ENCODE measurements at places on chromosomes 16 and 17. TPM values are rescaled to one million over a fixed set of nuclear protein-coding genes. Genes with fewer than 3 reads are reported as not detected.

PRR35 gene
- 2.0 TPM for total RNA-seq

SMIM5 gene
- 3.5 TPM for total RNA-seq

MYL11 gene
- 194 TPM for total RNA-seq

RAMP2 gene
- total RNA-seq: 26.2 TPM

SCARF1 gene
- 11.1 TPM for total RNA-seq

CHST4 gene
- 0.44 TPM for total RNA-seq

SGCA gene
- 13.5 TPM for total RNA-seq

PKMYT1 gene
- 8.2 TPM for total RNA-seq
